GM12892 (cell line): ENCODE measurements at places on chromosomes 6 and 20.

DNA sequence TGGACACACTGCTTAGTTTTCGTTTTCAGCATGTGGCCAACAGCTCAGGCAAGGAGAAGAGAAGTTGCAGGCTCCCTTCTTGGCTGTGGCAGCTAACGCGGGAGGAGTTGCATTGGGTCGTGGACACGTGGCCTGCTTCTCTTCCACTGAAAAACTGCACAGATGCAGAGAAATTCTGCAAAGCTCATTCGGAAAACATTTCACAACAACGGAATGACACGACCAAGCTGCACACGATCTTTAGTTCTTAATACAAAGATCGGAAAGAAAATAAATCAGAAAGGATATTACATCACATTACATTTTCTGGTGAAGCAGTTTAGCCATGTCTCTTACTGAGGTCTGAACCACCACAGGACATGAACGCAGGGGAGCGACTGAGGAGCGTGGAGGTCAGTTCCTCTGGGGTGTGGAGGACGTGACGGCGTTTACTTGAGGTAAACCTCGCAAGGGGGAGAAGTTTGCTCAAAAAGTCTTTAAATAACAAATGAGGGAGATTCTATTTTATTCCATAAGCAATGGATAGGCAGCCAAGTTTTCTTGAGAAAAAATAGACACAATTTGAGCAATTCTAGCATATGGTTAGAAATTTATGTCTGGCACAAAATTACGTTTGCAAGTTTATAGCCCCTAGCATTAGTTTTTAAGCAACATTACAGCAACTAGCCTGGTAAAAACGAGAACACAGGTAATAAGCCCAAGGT lies 178.3 kb downstream of the THBS2 start:
- DNase-seq: no peak

- DNase-seq: no peak
Measured at GRCh38 chr6:37956711-37957275, 137.3 kb downstream of the ZFAND3 start.

DNA sequence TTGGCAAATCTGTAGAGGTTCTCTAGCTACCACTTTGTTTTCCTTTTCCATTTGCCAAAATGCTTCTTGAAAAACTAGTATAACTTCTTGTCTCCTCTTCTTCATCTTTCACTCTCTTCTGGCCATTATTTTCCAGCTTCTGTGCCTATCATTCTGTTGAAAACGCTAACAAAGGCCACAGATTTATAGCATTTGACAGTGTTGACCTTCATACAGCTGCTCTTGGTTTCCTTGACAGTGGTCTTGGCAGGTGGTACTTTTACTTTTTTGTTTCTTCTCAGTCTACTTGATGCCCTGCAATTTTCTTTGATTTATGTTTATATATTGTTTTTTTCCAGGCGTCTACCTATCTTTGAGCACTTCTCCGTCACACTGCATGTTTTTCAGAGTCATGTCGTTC lies 23.7 kb downstream of the TRMT11 start:
- no peak for DNase-seq

DNA sequence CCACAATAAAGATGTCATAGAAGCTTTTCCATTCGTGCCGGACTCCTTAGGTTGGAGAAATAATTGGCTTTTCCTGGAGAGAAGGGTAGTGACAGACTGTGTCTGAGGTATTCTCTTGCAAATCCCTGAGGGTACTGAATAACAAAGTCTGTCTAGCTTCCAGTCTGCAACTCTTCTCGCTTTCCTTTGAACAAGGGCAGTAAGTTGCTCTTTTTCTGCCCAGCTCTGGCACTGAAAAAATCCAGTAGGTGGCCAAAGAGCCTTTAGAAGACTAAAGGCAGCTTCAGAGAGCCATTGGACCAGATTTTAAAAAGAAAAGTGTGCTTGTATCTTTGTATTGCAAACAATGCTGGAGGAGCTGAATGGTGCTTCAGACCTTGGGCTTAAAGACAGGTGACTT lies 20.7 kb upstream of the RREB1 start:
- DNase-seq: no peak

GRCh38 chr20:8367689-8368088 lies 235.6 kb downstream of the PLCB1 start:
- DNase-seq: no peak

DNA sequence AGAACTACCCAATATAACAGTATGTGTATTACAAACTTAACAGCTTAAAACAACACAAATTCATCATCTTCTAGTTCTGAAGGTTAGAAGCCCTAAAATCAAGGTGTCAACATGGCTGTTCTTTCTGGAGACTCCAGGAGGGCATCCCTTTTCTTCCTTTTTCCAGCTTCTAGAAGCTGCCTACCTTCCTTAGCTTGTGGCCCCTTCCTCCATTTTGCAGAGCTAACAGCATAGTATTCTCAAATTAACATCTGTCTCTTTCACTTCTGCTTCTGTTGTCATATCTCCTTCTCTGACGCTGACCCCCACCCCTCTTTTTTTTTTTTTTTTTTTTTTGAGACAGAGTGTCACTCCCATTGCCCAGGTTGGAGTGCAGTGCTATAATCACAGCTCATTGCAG lies 52.8 kb upstream of the AKIRIN2 start:
- DNase-seq: no peak

- no peak for DNase-seq
Measured at GRCh38 chr6:31495580-31495979, 2.4 kb upstream of the MICB start.
